ENCODE measurements at places on chromosomes 13 and 19.

DNA sequence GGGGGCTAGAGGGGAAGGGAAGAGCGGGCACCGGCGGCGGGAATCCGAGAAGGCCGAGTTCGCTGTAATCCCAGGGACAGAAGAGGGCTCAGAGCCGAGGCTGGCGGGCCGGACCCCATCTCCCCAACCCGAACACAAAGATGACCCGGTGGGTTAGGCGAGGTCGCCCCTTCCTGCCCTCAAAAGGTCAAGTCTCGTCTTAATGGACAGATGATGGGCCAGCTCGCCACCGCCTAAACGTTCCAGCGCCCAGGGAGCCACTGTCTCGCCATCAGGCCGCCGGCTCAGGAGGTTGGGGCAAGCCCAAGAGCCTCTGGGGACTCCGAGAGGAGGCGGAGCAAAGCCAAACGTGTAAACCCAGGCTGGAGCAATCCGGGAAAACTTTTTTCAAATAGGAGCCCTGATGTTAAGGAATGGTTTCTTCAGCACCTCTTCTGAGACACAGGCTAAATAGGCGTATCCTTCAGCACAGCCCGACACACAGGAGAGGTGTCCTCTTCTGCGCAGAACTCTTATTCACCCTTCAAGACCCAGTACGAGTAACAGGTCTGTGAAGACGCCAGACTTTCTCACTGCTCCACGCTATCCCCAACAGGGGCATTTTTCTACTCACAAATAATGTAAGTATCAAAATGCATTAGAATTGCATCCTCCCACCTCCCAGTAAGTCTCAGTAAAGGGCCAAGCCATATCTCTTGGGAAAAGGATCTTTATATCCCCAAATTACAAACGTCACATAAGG, 6.3 kb upstream of the POU4F1 start:
- DNase-seq = no peak

GRCh38 chr13:114228176-114228575, 6.5 kb upstream of the CDC16 start:
- no peak for DNase-seq

- no peak for DNase-seq
These were observed 13.0 kb upstream of the KCNN1 start for GRCh38 chr19:17953869-17954268.

- DNase-seq = no peak
These were observed 1.9 kb downstream of the ARHGAP33 start for GRCh38 chr19:35777086-35777841.

GRCh38 chr19:45967246-45967645, 6.4 kb downstream of the NOVA2 start:
- DNase-seq = no peak

DNA sequence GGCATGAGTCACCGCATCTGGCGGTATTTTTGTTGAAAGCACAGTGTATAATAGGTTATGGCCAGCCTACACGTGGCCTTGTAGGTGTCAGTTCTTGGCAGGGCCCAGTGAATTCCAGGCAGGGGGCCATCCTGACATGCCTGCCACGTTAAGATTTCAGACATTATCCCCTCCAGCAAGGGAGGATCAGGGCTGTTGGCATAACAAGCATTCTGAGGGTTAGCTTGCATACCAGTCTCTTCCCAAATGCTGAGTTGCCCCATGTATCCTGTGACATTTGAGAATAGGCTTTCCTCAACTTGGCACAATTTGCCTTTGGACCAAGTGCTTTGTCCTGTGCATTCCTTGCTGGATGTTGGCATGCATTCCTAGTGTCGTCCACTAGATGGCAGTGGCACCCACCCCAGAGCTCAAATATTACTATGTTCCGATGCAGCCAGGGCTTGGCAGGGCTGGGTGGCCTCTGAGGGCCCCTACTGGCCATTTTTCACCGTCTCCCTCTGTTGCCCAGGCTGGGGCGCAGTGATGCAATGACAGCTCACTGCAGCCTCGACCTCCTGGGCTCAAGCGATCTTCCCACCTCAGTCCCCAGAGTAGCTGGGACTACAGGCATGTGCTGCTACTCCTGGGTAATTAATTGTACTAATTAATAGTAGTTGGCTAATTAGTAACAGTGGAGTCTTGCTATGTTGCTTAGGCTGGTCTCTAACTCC, 31.2 kb downstream of the NLRP12 start:
- peak; percentile 46 for DNase-seq

DNA sequence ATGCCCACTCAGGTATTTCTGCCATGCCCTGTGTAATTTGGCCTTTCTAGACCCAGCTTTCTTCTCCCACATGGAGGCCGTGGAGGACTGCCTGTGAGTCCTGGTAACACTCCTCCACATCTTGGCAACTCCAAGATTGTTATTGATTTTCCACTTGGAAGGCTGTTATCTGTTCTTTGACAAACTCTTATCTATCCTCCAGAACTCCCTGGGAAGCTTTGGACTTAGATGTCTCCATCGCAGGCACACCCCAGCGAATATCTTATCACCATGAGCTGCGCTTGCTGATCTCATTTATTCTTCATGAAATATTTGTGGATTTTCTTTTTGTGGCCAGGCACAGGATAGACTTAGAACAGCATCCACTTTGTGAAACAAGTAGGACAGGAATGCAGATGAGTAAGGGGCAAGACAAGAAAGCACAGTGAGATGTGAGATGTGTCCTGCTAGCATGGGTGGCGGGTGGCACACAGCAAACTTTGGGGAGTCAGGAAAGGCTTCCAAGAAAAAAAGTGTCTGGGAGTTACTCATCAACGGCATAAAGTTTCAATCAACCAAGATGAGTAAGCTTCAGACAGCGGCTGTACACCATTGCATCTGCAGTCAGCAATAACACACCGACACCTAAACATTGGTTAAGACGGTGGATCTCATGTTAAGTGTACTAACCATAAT, 84.5 kb upstream of the IRS2 start:
- no peak for DNase-seq

DNA sequence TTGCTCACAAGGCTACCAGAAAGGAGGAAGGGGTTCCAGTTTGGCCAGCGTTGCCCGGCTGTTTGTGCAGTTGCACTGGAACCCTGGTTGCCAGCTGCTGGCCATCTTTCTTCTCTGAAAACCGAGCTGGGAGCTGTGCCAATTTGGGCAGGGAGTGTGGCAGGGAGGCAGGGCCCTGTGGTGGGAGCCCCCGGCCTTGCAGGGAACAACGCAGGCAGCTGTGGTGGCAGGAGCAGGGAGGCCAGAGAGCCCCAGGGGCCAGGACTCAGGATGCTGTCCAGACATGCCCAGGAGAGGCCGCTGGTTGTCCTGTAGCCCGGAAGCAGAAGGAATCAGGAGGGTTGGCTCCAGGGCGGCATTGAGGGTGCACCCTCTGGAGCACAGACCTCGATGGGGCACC, 4.8 kb downstream of the KMT5C start:
- DNase-seq = no peak

- no peak for DNase-seq
These were observed 26.5 kb upstream of the LSM14A start for GRCh38 chr19:34145741-34146202.

GRCh38 chr13:101785858-101786257, 333.4 kb downstream of the ITGBL1 start:
- DNase-seq = no peak

DNA sequence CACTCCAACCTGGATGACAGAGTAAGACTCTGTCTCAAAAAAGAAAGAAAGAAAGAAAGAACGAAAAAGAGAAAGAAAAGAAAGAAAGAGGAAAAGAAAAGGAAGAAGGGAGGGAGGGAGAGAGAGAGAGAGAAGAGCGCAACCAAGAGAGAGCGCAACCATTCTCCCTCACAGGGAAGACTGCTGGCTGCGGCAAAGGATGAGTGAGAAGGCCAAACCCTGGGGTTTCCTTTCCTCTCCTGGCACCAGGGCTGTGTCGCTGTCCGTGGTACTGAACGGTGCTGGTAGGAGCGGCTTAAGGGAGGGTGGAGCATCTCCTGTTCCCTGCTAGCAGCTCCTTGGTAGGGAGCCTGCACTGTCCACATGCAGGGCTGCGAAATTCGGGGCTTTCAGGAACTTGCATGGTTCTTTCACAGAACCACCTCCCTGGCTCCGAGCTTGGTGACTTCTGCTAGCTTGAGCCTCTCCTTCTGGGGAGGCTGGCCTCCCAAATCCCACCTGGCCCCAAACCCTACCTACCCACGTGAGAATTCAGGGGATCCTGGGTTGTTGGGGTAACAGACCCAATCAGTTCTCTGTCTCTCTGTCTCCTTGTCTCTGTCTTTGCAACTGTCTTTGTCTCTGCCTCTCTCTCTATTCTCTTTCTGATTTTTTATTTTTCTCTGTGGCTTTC, 51.1 kb upstream of the ZNRF4 start:
- no peak for DNase-seq

DNA sequence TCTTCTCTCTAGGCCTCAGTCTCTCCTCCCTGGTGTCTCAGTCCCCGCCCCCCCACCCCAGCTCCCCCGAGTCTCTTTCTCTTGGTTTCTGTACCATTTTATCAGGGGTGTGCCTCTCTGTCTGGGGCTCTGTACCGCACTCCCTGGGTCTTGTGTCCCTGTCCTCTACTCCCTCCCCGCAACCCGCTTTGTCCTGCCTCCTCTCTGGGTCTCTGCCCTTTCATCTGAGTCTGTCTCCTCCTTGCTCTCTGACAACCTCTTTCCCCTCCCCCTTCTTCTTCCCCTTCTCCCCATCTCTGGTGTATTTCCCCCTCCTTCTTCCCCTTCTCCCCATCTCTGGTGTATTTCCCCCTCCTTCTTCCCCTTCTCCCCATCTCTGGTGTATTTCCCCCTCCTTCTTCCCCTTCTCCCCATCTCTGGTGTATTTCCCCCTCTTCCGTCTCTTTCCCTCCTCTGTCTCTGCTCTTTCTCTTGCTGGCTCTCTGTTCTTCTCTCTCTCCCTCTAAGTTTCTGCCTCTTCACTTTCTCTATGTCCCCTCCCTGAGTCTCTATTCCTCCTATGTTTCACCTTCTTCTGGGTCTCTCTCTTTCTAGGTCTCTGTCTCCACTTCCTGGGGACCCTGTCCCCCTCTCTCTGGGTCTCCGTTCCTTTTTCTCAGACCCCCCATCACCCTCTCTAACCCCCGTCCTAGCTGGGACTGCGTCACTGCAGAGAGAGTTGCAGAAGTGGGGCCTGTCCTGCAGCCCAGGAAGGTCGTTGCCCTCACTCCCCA, 2.2 kb upstream of the KCNC3 start:
- no peak for DNase-seq
